ENCODE measurements at places on chromosomes 3 and 15. TPM values are rescaled to one million over a fixed set of nuclear protein-coding genes. Genes with fewer than 3 reads are reported as not detected.

VPS18 gene
- 20.3 TPM for total RNA-seq

CAPN3 gene
- 20.1 TPM for total RNA-seq

ALDH1L1 gene
- not detected for total RNA-seq

ZNF860 gene
- total RNA-seq: not detected

SLC15A2 gene
- 4.3 TPM for total RNA-seq
